Stimulated activated CD4-positive, alpha-beta T cell treated with anti-CD3 and anti-CD28 coated beads, Interleukin-1b, Interleukin-23, amount 100 ng/mL, for 4 hours (primary cell): ENCODE measurements at places on chromosomes 7 and 10.

- DNase-seq: no peak
Observed at GRCh38 chr10:37754538-37755323, 102.7 kb downstream of the ZNF248 start.

- no peak for DNase-seq
Observed at GRCh38 chr7:157797361-157797760, 460.6 kb downstream of the DNAJB6 start.

DNA sequence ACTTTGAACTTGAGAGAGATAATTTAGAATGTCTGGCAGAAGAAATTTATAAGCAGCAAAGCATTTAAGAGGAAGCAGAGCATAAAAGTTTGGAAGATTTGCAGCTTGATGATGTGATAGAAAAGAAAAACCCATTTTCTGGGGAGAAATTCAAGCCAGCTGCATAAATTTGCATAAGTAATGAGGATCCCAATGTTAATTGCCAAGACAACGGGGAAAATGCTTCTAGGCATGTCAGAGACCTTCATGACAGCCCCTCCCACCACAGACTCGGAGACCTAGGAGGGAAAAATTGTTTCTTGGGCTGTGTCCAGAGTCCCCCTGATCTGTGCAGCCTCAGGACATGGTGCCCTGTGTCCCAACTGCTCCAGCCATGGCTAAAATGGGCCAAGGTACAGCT lies 263.6 kb upstream of the POT1 start:
- DNase-seq: no peak

GRCh38 chr10:33913194-33913593 lies 578.7 kb upstream of the NRP1 start:
- no peak for DNase-seq
